ENCODE measurements at places on chromosomes 5 and 9.

- DNase-seq: no peak
Measured at GRCh38 chr5:126107381-126107780, 315.8 kb upstream of the GRAMD2B start.

DNA sequence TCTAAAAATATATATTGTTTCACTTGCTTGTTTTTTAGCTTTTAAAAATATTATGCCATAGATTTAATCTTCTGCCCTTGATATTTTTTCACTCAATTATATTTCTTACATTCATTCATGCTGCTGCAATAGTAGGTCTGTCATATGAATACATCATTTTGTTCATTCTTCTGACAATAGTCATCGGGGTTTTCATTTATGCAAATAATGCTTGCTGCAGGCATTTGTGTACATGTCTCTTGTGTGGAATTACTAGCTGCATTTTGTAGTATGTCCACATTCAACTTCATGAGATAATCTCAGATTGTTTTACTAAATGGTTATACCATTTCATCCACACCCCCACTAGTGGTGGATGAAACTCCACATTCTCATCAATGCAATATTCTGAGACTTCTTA is 5.3 kb upstream of the PLPP1 start:
- DNase-seq: no peak

DNA sequence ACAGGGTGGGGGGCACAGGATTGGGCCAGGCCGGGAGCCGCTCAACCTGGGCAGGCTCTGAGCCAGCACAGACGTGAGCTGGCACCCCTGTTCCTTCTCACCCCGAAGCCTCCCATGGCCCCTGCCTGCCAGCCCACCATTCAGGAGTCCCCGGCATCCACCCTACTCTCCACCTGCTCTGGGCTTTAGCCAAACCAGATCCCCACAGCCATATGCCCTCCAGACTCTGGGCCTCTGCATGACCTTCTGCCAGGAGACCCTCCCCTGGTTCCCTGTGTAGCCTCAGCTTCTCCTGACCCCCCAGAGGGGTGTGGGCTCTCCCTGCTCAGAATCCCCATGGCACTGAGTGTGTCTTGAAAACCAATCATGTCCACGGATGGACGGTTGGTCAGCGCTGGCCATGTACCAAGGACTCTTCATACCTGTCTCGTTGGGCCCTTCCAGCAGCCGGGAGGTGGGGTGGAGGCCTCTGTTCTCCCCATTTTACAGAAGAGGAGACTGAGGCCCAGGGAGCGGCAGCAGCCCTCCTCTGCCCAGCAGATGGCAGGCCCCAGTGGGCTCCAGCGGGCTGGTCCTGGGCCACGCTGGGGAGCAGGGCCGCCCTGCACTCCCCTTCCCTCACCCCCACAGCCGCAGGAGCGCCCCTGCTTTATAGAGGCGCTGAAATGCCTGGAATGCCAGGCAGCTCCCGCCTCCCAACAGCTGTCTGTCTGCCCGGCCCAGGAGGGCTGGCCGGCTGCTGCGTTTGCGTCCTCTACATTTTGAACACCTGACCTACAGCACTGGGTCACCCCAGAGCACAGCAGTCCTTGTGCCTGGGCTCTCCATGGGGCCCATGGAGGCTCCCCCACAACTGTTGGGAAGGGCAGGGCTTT is 3.5 kb upstream of the MYMK start:
- no peak for DNase-seq

- no peak for DNase-seq
Measured at GRCh38 chr5:103391659-103392058, 133.1 kb downstream of the MACIR start.

DNA sequence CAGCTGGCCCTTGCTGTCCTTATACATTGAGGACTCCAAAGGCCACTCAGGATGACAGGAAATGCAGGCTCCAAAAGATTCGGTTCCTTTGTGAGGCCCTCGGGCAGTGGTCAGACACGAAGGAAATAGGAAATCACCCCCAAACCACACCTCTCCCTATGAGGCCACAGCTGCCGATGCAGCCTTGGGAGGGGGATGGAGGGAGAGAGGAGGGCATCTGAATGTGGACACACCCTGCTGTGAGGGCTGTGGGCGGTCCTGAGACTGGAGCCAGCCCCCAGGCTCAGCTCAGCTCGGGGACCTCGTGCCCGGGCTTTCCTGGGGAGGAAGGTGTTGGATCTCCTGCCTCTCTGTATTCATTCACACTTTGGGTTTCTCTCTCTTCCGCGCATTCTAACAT is 2.7 kb upstream of the CLPTM1L start:
- no peak for DNase-seq
